ENCODE measurements at places on chromosomes 6 and 20. TPM values are rescaled to one million over a fixed set of nuclear protein-coding genes. Genes with fewer than 3 reads are reported as not detected.

DNA sequence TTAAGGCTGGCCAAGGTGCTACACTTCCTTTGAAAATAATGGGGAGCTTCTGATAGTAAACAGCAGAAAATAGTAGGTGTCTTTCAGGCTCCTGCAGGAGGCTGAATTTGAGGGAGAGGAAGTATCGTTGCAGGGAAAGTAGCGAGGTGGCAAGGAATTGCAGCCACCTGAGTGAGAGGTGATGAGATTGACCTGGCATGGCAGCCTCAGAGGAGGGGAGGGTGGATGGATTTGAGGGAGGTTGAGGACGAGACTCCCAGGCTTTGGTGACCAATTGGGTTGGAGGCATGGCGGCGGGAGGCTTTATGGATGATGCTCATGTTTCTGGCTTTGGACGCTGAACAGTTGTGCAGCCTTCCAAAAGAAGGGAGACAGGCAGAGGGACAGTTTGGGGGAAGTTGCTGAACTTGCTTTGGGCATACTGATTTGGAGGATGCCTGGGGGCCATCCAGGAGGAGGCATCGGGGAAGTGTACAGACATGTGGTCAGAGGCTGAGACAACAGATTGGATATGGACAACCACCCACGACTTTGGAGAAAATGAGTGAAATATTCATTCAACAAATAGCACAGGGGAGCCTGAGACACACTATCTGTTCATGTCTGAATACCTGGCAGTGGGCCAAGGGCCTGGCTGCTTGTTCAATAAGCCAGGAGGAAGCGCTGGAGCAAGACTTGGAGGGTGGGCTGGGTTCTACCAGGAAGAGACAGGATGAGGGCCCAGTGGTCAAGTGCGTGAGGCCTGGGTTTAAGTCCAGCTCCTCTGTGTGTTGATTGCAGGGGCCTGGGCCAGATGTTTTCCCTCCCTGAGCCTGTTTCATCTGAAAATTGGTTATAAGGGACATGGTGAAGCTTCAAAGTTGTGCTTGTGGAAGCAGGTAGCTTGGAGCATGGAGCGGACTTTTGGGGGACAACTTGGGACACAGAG is 113.2 kb downstream of the CEBPB start:
- DNase-seq = peak; percentile 93
- H3K36me3 ChIP-seq = no peaks in the 10 kb centered on the region
- H3K27ac ChIP-seq = peak overlapping the region; percentile 99

Gene HLA-DPA1
- total RNA-seq = 1.0 TPM

- no peak overlapping the region for H3K4me3 ChIP-seq
- H3K36me3 ChIP-seq = peaks cover 4% of the 10 kb centered on the region
- peak; percentile 78 for DNase-seq
- peaks cover 26% of the 10 kb centered on the region for H3K4me1 ChIP-seq
- peak overlapping the region; percentile 78 for H3K27ac ChIP-seq
Measured at GRCh38 chr6:53044071-53044470, 21.1 kb upstream of the FBXO9 start.

GRCh38 chr6:37155394-37156312 is 14.3 kb upstream of the PIM1 start:
- peak; percentile 62 for DNase-seq
- no peaks in the 10 kb centered on the region for H3K36me3 ChIP-seq
- H3K27me3 ChIP-seq = no peaks in the 10 kb centered on the region
- no peak overlapping the region for H3K27ac ChIP-seq

DNA sequence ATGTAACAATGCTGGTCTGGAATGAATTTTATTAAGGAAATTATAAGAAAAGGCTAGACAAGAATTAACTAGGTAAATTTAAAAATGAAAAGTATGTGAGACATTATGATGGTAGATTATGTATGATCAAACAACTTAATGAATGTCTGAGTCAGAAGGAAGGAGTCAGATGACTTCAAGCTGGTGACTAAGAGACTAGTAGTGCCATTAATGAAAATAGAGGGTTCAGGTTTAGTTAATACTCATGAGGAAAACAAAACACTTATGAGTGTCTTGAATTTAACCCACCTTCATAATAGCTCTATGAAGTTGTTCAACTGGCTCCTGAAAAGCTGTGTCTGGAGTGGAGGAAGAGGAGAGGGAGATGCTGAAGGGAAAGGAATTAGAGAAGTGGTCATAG is 256.3 kb downstream of the ADGRB3 start:
- H3K4me3 ChIP-seq = no peak overlapping the region
- H3K27ac ChIP-seq = no peak overlapping the region
- DNase-seq = peak; percentile 26
- no peaks in the 10 kb centered on the region for H3K27me3 ChIP-seq
- no peaks in the 10 kb centered on the region for H3K36me3 ChIP-seq

GRCh38 chr6:130409418-130410100 is 43.7 kb downstream of the TMEM200A start:
- H3K27ac ChIP-seq = no peak overlapping the region
- H3K4me3 ChIP-seq = no peak overlapping the region
- H3K36me3 ChIP-seq = no peaks in the 10 kb centered on the region
- H3K27me3 ChIP-seq = no peaks in the 10 kb centered on the region
- no peak for DNase-seq

All from fibroblast of lung (primary cell).